ENCODE measurements at places on chromosomes 13 and 19. TPM values are rescaled to one million over a fixed set of nuclear protein-coding genes. Genes with fewer than 3 reads are reported as not detected.

RASIP1 gene
- not detected for total RNA-seq

ELSPBP1 gene
- total RNA-seq: not detected

SPC24 gene
- total RNA-seq: 0.15 TPM

SLC25A41 gene
- total RNA-seq: 0.30 TPM

MUC16 gene
- total RNA-seq: 1.1 TPM

NUMBL gene
- total RNA-seq: 27.7 TPM

LILRA1 gene
- total RNA-seq: not detected

Data from B cell (primary cell).